Upper lobe of right lung (tissue), 1 donor: ENCODE measurements at places on chromosomes 7 and 10. TPM values are rescaled to one million over a fixed set of nuclear protein-coding genes. Genes with fewer than 3 reads are reported as not detected.

DNA sequence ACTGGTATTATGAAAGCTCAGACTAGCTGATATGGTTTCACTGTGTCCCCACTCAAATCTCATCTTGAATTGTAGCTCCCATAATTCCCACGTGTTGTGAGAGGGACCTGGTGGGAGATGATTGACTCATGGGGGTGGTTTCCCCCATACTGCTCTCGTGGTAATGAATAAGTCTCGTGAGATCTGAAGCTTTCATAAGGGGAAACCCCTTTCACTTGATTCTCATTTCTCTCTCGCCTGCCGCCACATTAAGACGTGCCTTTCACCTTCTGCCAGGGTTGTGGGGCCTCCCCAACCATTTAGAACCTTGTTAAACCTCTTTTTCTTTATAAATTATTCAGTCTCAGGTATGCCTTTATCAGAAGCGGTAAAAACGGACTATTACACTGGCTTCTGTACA is 40.3 kb downstream of the COL13A1 start:
- H3K4me3 ChIP-seq, result no peak overlapping the region
- DNase-seq, result no peak
- H3K4me1 ChIP-seq, result peaks cover 7% of the 10 kb centered on the region
- H3K27me3 ChIP-seq, result no peaks in the 10 kb centered on the region
- H3K36me3 ChIP-seq, result no peaks in the 10 kb centered on the region
- H3K27ac ChIP-seq, result no peak overlapping the region

GRCh38 chr7:25180946-25181345 is 47.3 kb downstream of the NPVF start:
- H3K4me3 ChIP-seq, result peak overlapping the region; percentile 65
- no peaks in the 10 kb centered on the region for H3K4me1 ChIP-seq
- peak overlapping the region; percentile 88 for H3K27ac ChIP-seq
- no peak for DNase-seq

DNA sequence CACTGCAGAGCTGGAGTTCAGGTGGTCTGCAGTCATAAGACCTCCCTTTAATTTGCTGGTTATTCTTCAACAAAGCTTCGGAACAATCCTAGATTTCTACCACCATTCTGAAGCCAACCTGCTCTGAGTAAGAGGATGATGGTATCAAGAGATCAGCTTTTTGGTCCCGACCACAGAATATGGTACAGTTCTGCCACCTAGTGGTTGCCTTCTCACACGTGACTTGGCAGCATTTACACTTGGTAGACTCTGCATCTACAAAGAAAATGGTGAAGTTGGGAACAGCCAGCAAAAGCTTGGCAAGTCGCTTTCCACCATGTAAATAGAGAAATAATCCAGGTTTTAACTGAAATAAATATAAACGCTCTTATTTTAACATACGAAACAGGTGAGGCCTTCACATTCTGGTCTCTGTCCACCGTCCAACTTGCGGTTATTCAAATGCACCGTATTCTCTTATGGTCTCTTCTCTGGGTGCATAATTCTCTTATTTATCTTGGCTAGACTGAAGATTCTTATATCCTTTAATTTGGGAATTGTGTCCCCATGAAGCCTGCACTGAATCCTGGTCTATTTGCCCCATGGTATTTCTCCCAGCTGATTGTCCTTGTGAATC is 173.9 kb upstream of the GRM3 start:
- H3K27ac ChIP-seq, result no peak overlapping the region
- DNase-seq, result no peak
- H3K36me3 ChIP-seq, result no peaks in the 10 kb centered on the region
- H3K4me3 ChIP-seq, result no peak overlapping the region
- H3K27me3 ChIP-seq, result no peaks in the 10 kb centered on the region
- no peaks in the 10 kb centered on the region for H3K4me1 ChIP-seq

DNA sequence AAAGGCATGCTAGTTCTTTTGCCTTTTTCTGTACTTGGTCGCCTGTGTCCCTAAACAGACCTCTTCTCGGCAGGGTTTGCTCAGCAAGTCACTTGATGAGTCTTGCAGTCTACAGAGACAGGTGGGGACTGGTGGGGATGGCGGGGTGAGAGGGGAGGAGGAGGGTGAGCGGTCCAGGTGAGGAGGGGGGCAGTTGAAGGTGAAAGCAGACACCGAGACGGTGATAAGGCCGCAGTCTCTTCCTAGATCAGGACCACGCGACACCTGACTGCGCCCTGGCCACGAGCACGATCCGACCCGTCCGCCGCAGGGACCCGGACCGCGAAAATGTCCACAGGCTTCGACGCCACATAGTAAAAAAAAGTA is 566 bp downstream of the ASNS start:
- H3K27me3 ChIP-seq, result no peaks in the 10 kb centered on the region
- H3K27ac ChIP-seq, result peak overlapping the region; percentile 45
- peak overlapping the region; percentile 76 for H3K4me3 ChIP-seq
- no peaks in the 10 kb centered on the region for H3K4me1 ChIP-seq
- no peak for DNase-seq

GRCh38 chr10:12681252-12681651 is 320.3 kb downstream of the CCDC3 start:
- no peaks in the 10 kb centered on the region for H3K36me3 ChIP-seq
- no peaks in the 10 kb centered on the region for H3K27me3 ChIP-seq
- no peaks in the 10 kb centered on the region for H3K4me1 ChIP-seq
- no peak overlapping the region for H3K27ac ChIP-seq

GRCh38 chr7:35565927-35566326 is 129.0 kb downstream of the HERPUD2 start:
- no peak overlapping the region for H3K27ac ChIP-seq
- no peak for DNase-seq
- no peak overlapping the region for H3K4me3 ChIP-seq
- H3K36me3 ChIP-seq, result no peaks in the 10 kb centered on the region
- H3K27me3 ChIP-seq, result no peaks in the 10 kb centered on the region

DNA sequence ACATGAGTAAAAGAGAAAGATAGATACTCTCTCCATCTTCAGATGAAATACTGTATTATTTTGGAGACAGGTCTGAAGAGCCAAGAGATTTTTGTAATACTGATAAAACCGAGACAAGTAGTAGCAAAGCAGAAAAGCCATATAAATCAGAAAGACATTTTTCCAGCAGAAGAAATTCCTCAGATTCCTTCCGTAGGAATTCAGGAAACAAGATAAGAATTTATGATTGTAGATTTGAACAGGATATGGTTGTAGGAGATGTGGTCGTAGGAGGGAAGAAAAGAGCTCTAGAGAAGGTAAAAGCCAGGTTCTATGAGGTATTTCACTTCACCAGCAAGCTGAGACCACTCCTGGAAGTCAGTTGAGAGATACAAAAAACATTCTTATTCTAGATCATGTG is 17.6 kb upstream of the AASS start:
- no peaks in the 10 kb centered on the region for H3K36me3 ChIP-seq
- no peak for DNase-seq
- H3K4me3 ChIP-seq, result no peak overlapping the region

DNA sequence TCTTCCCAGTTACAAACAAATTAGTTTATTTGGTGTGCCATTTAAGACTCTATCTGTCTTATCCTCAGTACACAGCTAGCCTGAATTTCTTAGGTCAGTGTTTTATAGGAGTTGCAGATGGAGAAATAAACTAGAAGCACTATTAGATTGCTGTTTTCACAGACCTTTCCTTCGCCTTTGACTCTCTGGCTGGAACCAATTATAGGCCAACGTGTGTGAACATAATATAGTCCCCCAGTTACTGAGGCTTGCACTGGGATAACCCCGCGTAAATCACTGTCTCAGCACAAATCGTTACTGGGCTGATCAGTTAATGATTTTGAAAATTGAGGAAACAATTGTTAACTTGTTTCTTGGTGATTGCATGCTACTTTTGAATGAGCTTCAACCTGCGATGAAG is 233.4 kb downstream of the GFRA1 start:
- no peak overlapping the region for H3K27ac ChIP-seq
- DNase-seq, result no peak
- H3K36me3 ChIP-seq, result no peaks in the 10 kb centered on the region
- H3K4me3 ChIP-seq, result no peak overlapping the region
- no peaks in the 10 kb centered on the region for H3K27me3 ChIP-seq

GRCh38 chr7:99386584-99387238 is 12.2 kb downstream of the ARPC1B start:
- DNase-seq, result no peak
- no peaks in the 10 kb centered on the region for H3K27me3 ChIP-seq
- H3K4me3 ChIP-seq, result no peak overlapping the region
- H3K4me1 ChIP-seq, result peaks cover 9% of the 10 kb centered on the region
- no peak overlapping the region for H3K27ac ChIP-seq
- H3K36me3 ChIP-seq, result peaks cover 70% of the 10 kb centered on the region

DNA sequence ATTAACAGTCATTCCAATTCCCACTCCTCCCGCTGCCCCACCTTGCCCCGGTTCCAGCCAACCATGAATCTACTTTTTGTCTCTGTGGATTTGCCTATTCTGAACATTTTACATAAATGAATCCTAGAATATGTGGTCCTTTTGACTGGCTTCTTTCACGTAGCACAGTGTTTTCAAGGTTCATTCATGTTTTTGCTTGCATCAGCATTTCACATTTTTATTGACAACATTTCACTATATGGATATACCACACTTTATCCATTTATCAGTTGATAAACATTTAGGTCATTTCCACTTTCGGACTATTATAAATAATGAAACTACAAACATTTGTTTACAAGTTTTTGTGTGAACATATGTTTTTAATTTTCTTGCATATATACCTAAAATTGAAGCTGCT is 182.0 kb downstream of the ZNF248 start:
- H3K36me3 ChIP-seq, result no peaks in the 10 kb centered on the region
- no peak overlapping the region for H3K27ac ChIP-seq
- no peak overlapping the region for H3K4me3 ChIP-seq
- H3K27me3 ChIP-seq, result no peaks in the 10 kb centered on the region

GRCh38 chr7:110534241-110534931 is 556.5 kb upstream of the LRRN3 start:
- H3K36me3 ChIP-seq, result no peaks in the 10 kb centered on the region
- no peak for DNase-seq
- no peaks in the 10 kb centered on the region for H3K27me3 ChIP-seq
- H3K4me1 ChIP-seq, result no peaks in the 10 kb centered on the region
- no peak overlapping the region for H3K27ac ChIP-seq
- H3K4me3 ChIP-seq, result no peak overlapping the region

GRCh38 chr10:118501171-118501570 is 94.3 kb downstream of the PRLHR start:
- DNase-seq, result no peak
- H3K27me3 ChIP-seq, result no peaks in the 10 kb centered on the region
- H3K4me1 ChIP-seq, result no peaks in the 10 kb centered on the region
- H3K27ac ChIP-seq, result no peak overlapping the region
- no peaks in the 10 kb centered on the region for H3K36me3 ChIP-seq

DNA sequence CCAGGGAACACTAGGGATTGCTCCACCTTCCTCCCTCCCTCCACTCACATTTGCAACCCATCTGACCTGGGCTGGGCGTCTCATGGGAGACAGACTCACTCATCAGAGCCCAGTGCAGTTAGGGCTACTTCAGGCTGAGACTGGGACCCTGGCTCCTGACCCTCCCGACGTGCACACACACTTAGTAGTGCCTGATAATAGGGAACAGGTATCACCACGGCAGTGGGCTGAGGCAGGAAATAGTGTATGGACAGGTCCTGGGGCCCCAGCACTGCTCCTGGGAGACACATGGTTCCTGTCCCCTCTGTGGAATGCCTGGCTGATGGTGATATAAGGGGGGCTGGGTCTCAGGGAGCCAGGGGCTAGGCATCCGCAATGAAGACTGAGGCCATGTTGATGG is 14.3 kb downstream of the AQP1 start:
- H3K36me3 ChIP-seq, result peaks cover 49% of the 10 kb centered on the region
- peaks cover 11% of the 10 kb centered on the region for H3K4me1 ChIP-seq
- no peak overlapping the region for H3K4me3 ChIP-seq
- no peak overlapping the region for H3K27ac ChIP-seq
- peak; percentile 46 for DNase-seq

- no peaks in the 10 kb centered on the region for H3K27me3 ChIP-seq
- DNase-seq, result no peak
- H3K4me3 ChIP-seq, result no peak overlapping the region
- H3K4me1 ChIP-seq, result no peaks in the 10 kb centered on the region
- H3K27ac ChIP-seq, result no peak overlapping the region
- H3K36me3 ChIP-seq, result no peaks in the 10 kb centered on the region
Measured at GRCh38 chr10:24434961-24435360, 226.0 kb downstream of the KIAA1217 start.

DNA sequence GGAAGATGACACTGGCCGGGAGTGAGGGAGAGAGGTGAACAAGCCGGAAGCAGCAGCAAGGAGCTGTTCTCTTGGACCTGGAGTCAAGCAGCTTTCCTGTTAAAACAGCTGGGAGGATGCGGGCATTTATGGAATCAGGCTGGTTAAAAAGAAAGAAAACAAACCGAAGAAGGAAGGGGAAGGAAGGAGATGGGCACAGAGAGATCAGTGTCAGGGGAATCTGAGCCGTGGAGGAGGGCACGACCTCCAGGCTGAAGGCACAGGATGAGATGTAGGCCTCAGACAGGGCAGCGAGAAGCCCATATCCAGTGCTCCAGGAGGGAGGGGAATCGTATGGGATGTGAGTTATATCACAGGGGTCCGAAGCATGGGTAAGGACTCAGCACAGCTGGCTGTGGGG is 105.9 kb upstream of the RHEB start:
- H3K27me3 ChIP-seq, result no peaks in the 10 kb centered on the region
- peaks cover 6% of the 10 kb centered on the region for H3K4me1 ChIP-seq
- no peak for DNase-seq
- no peak overlapping the region for H3K4me3 ChIP-seq
- H3K36me3 ChIP-seq, result peaks cover 7% of the 10 kb centered on the region
- no peak overlapping the region for H3K27ac ChIP-seq

GRCh38 chr10:46266306-46266985 is 20.4 kb upstream of the ANTXRL start:
- no peak overlapping the region for H3K4me3 ChIP-seq
- no peak overlapping the region for H3K27ac ChIP-seq
- DNase-seq, result no peak
- H3K4me1 ChIP-seq, result no peaks in the 10 kb centered on the region
- H3K27me3 ChIP-seq, result no peaks in the 10 kb centered on the region
- no peaks in the 10 kb centered on the region for H3K36me3 ChIP-seq

GRCh38 chr7:69373171-69374043 is 224.9 kb upstream of the AUTS2 start:
- no peak overlapping the region for H3K4me3 ChIP-seq
- H3K36me3 ChIP-seq, result no peaks in the 10 kb centered on the region
- H3K4me1 ChIP-seq, result peaks cover 6% of the 10 kb centered on the region
- H3K27me3 ChIP-seq, result no peaks in the 10 kb centered on the region

GRCh38 chr7:86914551-86914950 is 144.9 kb downstream of the ELAPOR2 start:
- DNase-seq, result no peak
- H3K36me3 ChIP-seq, result peaks cover 4% of the 10 kb centered on the region
- H3K4me1 ChIP-seq, result no peaks in the 10 kb centered on the region
- no peak overlapping the region for H3K4me3 ChIP-seq

Gene AGAP3
- 152 TPM for total RNA-seq

Gene PITX3
- total RNA-seq, result not detected

Gene SPAG6
- total RNA-seq, result not detected

Gene NRCAM
- 2.0 TPM for total RNA-seq

Gene SLC13A1
- not detected for total RNA-seq

Gene ZDHHC16
- 63.2 TPM for total RNA-seq

Gene HOXA5
- 16.0 TPM for total RNA-seq

Gene ACTL6B
- total RNA-seq, result not detected

Gene ASB10
- not detected for total RNA-seq

Gene MYOF
- total RNA-seq, result 132 TPM

Gene DNAJC2
- 19.5 TPM for total RNA-seq

Gene KIAA1549
- 5.7 TPM for total RNA-seq

Gene ODAD2
- total RNA-seq, result 0.64 TPM

Gene AKR1C8
- total RNA-seq, result 0.55 TPM

Gene CDK5
- 10.4 TPM for total RNA-seq

Gene CNPY1
- total RNA-seq, result not detected

Gene DYDC1
- total RNA-seq, result not detected

Gene ACBD7
- not detected for total RNA-seq

Gene SYT15
- 45.4 TPM for total RNA-seq

Gene ASB15
- total RNA-seq, result not detected

Gene TFEC
- total RNA-seq, result 29.8 TPM

Gene MSMB
- not detected for total RNA-seq
